Activated CD4-positive, alpha-beta T cell treated with anti-CD3 and anti-CD28 coated beads, Interleukin-2, amount 10 ng/mL, durations not matched to agents 7 days and 5 days (primary cell): ENCODE measurements at places on chromosomes 3 and 15. TPM values are rescaled to one million over a fixed set of nuclear protein-coding genes. Genes with fewer than 3 reads are reported as not detected.

DNA sequence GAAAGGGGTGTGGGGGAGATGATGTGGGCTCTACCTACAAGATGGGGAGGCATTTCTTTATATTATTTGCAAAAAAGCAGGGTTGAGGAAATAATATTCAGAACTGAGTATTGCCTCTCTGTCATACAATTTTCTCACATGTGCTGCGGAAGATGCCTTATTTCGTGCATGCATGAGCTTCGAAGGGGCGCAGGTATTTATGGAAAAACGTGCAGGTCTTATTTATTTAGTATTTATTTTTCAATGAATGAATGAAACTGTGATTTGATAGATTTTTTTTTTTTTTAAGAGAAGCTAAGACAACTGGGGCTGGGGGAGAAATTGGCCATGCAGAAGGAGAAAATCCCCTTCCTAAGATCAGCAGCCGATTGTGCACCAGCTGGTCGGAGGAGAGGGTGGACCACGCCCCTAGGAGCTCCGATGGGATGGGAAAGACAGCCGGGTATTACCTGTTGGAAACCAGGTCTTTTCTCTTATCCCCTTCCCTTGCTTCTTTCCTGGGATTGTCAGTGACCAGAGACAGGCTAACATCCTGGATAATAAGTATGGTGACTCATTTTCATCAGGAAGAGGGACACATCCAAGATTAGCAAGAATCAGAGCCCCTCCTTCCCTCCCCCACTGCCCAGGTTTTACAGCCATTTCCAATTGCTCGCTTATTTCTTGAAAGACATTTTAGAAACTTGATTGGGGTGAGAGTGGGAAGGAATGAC lies 875 bp downstream of the GAP43 start:
- DNase-seq = no peak

DNA sequence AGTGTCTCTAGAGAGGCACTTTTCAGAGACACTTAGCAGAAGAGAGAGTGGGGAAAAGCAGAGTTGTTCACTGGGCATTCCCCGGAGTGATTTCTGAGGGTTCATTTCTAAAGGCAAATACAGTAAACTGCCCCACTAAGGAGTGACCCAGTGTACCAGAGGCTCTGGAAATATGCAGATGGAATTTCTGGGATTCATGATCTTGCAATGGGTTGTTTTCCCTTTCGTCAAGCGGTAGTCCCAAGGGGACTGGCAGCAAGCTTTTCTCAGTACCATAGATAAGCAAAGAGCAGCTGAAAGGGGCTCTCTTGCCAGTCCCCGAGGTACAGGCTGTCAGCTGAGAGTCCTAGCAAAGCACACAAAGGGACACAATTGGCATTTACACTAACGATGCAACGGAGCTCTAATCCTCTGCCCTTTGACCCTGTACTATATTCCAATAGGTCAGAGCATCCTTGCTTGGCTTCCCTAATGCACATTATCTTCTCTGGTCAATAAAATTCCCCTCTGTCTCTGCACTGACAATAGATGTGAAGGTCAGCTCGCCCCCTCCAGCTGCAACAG lies 155.6 kb downstream of the SEMA6D start:
- DNase-seq = no peak

The SLC35A5 gene
- total RNA-seq = 21.7 TPM

The CEP19 gene
- total RNA-seq = 6.0 TPM
